ENCODE measurements at places on chromosomes 7 and 10. TPM values are rescaled to one million over a fixed set of nuclear protein-coding genes. Genes with fewer than 3 reads are reported as not detected.

GRCh38 chr10:121998462-121998861, 9.5 kb downstream of the TACC2 start:
- no peak for DNase-seq

DNA sequence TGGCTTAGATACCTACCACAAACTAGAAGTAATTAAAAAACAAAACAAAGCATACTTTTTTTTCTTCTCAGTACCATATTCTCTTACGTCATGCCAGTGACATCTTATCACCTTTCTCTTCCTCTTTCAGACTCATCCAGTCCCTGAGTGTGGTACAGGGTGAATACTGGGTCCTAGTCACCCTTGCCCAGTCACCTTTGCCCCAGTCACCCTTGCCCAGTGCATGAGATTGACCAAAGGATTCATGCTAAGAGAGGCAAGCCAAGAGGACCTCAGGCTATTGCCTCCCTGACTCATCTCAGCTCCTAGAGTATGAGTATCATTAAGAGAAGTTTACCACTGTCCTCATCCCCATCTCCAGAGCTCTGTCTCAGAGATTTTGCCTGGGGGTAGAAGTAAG, 10.0 kb upstream of the TSPAN12 start:
- no peak for DNase-seq

Gene LRRN3
- 6.9 TPM for polyA plus RNA-seq

- DNase-seq, result peak; percentile 46
Measured at GRCh38 chr10:12934777-12935176, 66.7 kb downstream of the CCDC3 start.

DNA sequence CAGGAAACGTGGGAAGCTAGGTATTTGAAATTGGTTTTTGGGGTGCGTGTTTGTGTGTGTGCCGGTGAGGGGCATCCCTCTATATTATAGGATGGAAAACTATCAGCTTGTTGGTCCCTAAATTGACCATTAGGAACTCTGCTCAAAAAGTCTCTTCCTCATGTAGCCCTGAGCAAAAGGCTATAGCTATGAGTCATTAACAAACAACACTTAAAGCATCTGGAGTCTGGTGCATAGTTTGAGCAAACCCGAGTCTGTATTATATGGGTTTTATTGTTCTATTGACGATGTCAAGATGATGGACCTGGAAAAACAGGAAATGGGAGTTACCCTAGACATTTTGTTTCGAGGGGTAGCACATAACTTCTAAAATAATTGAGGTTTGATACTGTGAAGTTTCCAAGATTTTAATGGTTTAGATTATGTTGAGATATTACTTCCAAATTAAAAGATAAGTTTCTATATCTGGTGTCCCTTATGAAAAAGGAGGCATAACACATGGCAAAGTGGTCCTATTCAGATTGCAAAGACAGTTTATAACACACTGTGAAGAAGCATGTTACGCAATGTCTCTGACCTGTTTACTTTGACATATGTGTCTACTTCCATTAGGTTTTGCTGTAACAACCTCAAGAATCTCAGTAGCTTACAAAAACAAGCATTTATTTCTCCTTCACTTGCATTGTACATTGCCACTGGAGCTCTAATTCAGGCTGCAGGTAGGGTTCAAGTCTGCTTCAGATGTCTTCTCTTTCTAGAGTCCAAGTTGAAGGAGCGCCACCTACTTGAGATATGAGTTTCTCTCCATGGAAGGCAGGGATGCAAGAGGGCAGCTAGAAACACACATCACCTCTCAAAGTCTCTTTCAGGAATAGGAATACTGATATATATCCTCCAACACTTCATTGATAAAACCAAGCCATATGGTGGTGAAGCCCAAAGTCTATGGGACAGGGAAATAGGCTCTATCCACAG, 357.7 kb downstream of the PHF14 start:
- no peak for DNase-seq

GRCh38 chr7:2228921-2229320, 3.8 kb downstream of the MAD1L1 start:
- DNase-seq, result no peak

Gene GIMAP1
- not detected for polyA plus RNA-seq

DNA sequence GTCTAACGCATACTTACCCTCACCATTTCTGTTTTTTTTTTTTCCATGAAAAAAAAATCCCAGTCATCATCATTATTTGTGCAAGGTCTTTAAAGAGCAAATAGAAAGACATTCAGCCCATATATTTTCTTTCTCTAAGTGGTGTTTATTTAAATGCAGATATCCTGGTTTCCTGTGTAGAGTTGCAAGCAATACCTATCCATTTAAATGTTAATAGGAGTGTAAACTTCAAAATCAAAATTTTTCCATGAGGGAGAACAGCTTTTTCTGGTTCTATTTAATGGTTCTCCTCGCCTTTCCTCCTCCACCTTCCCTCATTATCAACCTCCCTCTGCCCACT, 120.1 kb upstream of the AGK start:
- DNase-seq, result no peak

Gene ADAMTS14
- polyA plus RNA-seq, result 0.33 TPM

- DNase-seq, result no peak
Measured at GRCh38 chr10:123275136-123275564, 120.9 kb downstream of the BUB3 start.

- DNase-seq, result peak; percentile 93
Measured at GRCh38 chr10:16887565-16887964, 70.3 kb upstream of the RSU1 start.

DNA sequence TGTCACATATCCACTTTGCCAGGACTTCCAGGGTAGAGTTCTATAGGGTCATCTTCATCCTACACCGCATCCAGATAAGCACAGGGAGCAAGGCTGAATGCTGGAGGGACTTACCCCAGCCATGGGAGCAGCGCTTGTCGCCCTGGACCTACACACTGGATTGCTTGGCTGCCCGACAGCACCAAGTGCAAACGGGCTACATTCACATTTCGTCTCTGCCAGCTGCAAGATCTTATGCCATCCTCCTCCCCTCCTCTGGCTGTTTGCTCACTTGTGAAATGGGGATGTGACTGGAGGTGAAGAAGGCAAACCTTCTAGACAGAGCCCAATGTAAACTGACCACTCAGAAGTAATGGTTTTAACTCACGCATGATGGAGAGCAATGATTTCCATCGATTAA, 1.0 kb downstream of the DDC start:
- no peak for DNase-seq

Gene PNLIPRP2
- not detected for polyA plus RNA-seq

Gene CAV2
- polyA plus RNA-seq, result 265 TPM

- DNase-seq, result peak; percentile 63
Measured at GRCh38 chr7:100563809-100564400, 9.8 kb downstream of the SAP25 start.

- no peak for DNase-seq
Measured at GRCh38 chr10:83253011-83253671, 886.2 kb upstream of the GHITM start.

DNA sequence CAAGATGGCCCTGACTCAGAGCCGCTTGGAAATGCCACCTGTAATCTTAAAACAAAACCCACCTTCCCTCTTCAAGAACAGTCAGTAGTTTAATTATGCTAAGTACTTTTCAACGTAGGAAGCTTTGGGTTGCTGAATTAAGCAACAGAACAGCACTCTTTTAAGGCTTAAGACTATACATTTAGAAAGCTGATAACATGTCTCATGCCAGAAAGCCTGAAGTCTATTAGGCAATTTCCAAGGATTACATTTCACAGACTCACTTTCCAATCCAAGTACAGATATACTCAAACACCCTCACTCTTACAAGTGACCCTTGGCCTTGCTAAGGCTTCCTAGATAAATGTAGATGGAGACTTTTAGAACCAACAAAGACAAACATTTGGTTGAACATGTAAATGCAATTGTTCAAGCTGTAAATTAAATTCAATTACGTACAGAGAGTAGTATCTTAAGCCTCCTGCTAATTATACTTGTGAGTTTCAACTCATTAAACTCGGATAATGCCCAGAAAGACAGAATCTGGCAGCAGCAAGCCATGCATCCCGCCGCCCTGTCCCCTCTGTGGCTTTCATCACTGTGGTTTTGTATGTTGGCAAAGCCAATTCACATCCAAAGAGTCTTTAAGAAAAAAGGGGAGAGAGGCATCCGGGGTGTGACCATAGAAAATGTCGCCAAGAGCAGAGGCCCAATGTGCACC, 283.1 kb upstream of the NRP1 start:
- DNase-seq, result peak; percentile 7

Gene PRPS1L1
- not detected for polyA plus RNA-seq

- no peak for DNase-seq
Measured at GRCh38 chr10:78898341-78899097, 170.2 kb upstream of the ZMIZ1 start.

Gene FXYD4
- polyA plus RNA-seq, result not detected

- no peak for DNase-seq
Measured at GRCh38 chr10:77685432-77685831, 47.8 kb upstream of the KCNMA1 start.

GRCh38 chr10:51074238-51075028, at the start of gene PRKG1:
Gene PRKG1, plus strand, starts transcription at chr10:51074487.
- peak; percentile 85 for DNase-seq

DNA sequence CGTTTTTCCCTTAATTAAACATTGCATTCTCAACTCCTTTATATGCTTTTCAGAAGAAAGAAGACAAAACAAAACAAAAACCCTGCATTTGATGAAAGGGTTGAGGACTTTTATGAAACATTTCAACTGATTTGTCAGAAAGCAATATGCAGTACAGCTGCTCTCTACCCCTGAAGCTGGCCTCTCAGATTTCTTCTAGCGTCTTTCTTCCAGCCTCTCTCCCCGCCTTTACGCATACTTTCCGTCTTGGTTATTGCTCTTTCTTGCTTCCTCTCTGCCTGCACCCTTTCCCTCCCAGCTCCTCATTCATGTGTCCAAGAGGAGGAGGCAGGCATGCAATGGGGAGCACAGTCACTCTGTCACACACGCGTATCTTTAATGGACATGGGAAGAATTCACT, 91.0 kb upstream of the COL1A2 start:
- peak; percentile 84 for DNase-seq

GRCh38 chr10:43407148-43407575, 1.8 kb downstream of the HNRNPF start:
- DNase-seq, result peak; percentile 36

DNA sequence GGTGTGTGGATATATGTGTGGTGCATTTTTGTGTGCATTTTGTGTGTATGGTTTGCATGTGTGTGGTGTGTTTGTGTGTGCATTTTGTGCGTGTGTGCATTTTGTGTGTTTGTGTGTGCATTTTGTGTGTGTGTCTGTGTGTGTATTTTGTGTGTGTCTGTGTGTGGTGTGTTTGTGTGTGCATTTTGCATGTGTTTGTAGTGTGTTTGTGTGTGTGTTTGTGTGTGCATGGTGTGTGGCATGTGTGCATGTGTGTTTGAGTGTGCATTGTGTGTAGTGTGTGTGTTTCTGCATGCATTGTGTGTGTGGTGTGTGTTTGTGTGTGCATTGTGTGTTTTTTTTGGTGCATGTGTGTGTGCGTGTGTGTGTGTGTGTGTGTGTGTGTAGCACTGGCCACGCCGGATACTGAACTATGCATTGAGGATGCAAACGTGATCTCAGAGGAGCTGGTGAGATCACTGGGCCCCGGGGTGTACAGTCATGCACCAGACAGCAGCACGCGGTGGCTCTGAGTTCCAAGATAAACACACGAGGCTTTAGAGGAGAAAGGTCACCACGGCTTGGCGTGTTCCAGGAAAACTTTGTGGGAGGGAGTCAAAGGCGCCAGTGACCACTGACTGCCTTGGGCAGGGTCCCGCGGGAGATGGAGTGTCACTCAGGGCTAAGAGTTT, 106.6 kb upstream of the SHH start:
- peak; percentile 95 for DNase-seq

GRCh38 chr7:121138262-121138933, 149.9 kb downstream of the CPED1 start:
- DNase-seq, result no peak

- no peak for DNase-seq
Measured at GRCh38 chr10:43383204-43383971, 12.0 kb downstream of the FXYD4 start.

- DNase-seq, result peak; percentile 48
Measured at GRCh38 chr7:121366852-121367431, 29.2 kb downstream of the FAM3C start.

Gene TUBAL3
- not detected for polyA plus RNA-seq

Gene SPDYE17
- not detected for polyA plus RNA-seq

DNA sequence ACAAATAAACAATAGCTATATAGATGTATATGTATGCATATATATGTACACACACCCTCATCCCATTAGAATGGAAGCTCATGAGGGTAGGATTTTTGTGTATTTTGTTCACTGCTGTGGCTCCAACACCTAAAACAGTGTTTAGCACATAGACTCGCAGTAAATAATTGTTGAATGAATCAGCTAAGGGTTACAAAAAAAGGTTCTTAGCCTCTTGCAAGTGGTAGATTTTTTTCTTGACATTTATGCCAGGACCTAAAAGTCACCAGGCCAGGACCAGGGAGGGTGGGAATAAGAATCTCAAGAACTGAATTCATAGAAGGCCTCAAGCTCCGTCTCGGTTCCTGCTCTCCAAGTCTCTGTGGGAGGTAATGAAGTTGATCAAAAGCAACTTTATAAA, 82.5 kb upstream of the CAPZA2 start:
- no peak for DNase-seq

- no peak for DNase-seq
Measured at GRCh38 chr10:25338271-25338670, 163.5 kb downstream of the GPR158 start.

DNA sequence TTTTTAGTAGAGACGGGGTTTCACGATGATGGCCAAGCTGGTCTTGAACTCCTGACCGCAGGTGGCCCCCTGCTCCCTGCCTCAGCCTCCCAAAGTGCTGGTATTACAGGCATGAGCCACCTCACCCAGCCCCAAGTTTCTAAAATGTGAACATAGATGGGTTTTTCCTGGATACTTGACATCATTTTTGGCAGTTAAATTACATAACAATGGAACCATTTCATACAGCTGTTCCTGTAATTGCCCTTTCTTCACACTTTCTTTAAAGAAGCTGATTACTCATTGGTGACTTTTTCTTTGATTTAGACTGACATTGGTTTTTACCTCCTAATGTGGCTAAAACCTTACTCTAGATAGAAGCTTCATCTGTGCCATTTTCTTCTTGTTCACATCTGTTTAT, 5.9 kb downstream of the ZKSCAN1 start:
- no peak for DNase-seq

GRCh38 chr7:35975851-35976454, 175.1 kb downstream of the SEPTIN7 start:
- peak; percentile 77 for DNase-seq

DNA sequence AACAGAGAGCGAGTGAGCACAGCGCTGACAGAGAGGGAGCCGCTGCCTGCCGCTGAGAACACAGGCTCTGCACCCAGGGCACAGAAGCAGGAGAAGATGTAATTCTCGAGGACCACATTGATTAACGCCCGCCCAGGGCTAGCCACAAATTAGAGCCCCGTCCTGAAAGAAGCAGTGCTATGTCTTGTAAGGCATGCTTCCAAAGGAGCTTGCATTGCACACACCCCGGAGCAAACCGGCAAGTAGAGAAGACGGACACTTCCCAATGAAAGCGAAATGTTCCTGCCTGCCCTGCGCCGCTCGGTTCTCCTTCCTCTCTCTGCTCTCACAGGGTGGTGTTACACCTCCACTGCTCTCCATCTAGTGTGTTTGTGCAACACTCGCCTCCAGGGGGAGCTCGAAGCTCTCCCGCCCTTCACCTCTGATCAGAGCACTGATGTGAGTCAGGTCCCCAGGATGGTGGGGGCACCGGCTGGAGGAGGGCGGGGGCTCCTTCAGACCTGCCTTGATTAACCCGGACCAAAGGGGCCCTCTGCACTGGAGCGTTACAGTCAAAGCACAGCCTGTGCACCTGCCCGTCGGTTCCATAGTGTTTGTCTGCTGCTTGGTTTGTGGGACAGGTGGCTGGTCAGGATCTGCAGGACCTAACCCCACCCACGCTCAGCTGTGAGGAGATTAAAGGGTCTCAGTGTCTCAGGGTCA, 316.5 kb downstream of the ADARB2 start:
- DNase-seq, result no peak

All from IMR-90 (cell line).